Activated T-cell treated with anti-CD3 and anti-CD28 coated beads for 48 hours (primary cell): ENCODE measurements at places on chromosomes 2 and 18.

- no peak for DNase-seq
Measured at GRCh38 chr2:197035002-197035401, 108.5 kb upstream of the PGAP1 start.

- no peak for DNase-seq
Measured at GRCh38 chr18:21260621-21261020, 18.6 kb downstream of the GREB1L start.

DNA sequence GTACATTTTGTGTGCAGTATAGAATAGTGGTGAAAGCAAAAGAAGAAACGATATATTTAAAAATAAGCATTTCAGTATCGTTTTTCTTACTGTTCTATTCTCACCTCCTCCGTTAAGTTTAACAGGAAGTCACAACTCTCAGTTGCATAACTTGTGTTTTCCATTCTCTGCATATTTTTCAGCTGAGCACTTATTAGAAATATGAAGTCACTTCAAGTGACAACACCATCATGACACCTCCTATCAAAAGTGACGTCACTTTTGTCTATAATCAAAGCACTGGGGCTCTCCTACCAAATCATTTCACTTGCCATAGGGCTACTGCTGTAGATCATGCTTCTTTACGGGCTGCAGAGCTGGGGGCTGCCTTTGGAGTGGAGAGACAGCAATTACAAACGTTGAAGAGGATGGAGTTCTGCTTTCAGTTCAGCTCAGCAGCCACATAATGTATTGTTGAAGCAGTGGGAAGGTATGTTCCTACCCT, 36.3 kb downstream of the STAT4 start:
- peak; percentile 25 for DNase-seq

DNA sequence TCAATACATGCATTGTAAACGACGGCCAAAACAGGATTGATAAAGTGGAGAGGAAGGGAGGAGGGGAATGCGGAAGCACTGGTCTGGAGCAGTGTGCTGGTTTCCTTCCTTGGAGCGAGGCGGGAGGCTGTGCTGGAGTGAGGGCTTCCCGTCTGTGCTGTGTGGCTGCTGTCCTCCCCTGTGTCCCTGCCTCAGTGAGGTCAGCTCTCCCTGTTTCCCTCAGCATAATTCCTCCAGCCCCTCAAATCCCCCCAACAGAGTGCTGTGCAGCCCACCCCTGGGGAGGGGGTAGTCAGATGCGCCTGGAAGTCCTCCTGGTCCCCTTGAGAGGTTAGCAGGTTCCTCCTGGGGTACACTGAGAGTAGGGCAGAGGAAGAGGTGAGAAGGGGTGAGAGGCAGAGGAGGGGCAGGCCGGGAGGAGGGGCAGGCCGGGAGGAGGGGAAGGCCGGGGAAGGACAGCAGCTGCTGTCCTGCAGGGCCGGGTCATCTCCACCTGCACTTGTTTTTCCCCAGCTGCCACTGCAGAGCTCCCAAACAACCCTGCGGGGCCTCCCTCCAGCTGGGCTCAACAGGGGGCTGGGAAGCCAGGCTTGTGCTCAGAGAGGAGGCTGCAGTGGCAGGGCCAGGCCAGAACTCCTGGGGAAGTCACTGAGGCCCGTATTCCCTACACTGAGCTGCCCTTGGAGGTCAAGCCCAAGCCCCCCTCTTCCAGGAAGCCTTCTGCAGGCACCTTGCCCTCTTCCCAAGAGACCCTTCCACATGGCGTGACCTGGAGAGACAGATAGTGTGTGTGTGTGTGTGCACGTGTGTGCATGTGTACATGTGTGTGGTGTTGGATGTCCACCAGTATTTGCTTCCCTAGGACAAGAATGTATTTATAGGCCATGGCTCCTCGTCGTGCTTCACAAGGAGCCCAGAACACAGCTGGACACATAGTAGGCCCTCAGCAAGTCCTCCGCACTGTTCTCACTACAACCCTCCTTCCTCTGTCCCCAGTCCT, 13.2 kb upstream of the ATP6V1B1 start:
- DNase-seq, result no peak

DNA sequence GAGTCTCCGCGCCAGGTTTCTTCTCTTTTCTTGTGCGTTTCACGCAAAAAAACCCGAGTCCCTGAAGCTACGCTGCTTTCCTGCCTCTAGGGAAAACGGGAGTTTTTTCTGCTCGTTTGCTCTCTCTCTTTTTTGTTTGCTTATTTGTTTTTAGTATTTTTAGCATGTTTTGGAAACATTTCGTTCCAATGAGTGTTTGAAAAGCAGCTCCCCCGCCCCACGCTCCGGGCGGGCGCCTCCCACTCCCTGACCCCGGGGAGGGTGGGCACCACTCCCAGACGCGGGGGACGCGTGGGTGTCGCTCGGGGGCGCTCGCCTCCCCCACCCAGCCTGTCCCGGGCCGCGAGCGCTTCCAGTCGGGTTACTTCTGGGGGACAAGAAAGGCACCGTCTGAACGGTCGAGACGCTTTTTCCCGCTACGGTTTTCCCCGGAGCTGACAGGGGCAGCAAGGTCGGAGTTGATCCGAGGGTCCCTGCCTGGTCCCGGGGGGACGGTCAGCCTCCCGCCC, 446 bp upstream of the EFHD1 start:
- no peak for DNase-seq

- DNase-seq, result no peak
Measured at GRCh38 chr2:51511002-51511401, 479.1 kb upstream of the NRXN1 start.

- DNase-seq, result no peak
Measured at GRCh38 chr2:146874260-146874658, 970.6 kb upstream of the ACVR2A start.

GRCh38 chr2:118040891-118041290, 27.0 kb upstream of the CCDC93 start:
- DNase-seq, result no peak

GRCh38 chr2:98910349-98911125, 25.5 kb downstream of the CRACDL start:
- DNase-seq, result no peak

DNA sequence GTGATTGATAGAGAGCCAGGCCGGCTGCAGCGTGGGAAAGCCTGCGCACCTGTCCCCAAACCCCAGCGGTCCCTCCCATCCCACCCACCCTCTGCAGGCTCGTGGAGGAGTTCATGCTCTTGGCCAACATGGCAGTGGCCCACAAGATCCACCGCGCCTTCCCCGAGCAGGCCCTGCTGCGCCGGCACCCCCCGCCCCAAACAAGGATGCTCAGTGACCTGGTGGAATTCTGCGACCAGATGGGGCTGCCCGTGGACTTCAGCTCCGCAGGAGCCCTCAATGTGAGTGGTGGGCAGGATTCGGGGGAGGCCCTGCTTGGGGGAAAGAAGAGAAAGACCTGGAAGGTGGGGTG, 48.9 kb upstream of the ALPP start:
- DNase-seq, result no peak

DNA sequence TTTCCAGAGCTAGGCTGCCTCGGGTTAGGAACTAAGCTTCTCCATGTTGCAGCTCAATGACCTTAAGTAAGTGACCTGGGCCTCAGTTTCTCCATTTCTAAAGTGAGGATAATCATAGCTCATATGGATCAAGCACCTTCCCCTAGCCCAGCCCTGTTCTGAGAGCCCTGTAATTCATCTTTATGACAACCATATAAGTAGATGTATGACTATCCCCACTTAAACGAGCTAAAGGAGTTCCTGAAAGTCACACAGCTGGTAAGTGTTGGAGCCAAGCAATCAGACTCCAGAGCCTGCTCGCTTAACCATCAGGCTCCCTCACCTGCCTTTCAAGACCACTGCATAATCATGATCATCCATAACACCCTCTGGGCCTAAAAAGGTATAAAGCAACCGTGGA, 135.4 kb downstream of the SP3 start:
- no peak for DNase-seq

DNA sequence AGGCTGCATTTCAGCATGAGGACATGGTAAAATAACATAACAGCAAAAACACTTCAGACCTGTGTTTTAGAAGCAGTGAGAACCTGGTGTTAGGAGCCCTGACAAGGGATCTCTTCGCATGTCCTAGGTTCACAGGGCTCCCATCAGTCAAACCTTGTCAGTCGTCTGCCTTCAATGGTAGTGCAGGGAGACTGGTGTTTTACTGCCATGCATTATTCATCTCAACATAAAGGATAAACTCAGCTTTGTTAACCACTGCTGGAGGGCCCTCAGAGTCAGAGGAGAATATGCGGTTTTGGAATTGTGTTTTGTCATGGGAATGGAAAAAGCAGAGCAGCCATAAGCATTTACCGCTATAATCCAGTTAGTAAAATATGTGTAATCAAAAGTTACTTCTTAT, 275.9 kb upstream of the GCFC2 start:
- no peak for DNase-seq

DNA sequence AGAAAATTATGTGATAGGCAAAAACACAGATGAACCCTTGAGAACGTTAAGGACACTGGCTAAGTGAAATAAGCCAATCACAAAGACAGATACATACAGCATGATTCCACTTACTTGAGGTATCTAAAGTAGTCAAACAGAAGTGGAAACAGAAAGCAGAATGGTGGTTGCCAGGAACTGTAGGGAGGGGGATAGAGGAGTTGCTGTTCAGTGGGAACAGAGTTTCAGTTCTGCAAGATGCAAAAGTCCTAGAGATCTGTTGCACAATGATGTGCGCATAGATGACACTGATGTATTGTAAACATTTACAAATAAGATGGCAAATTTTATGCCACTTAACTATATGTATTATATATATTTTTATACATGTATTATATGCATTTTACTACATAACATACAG, 59.7 kb downstream of the POLE4 start:
- DNase-seq, result no peak

- DNase-seq, result no peak
Measured at GRCh38 chr2:172248785-172249187, 146.1 kb upstream of the DLX2 start.

DNA sequence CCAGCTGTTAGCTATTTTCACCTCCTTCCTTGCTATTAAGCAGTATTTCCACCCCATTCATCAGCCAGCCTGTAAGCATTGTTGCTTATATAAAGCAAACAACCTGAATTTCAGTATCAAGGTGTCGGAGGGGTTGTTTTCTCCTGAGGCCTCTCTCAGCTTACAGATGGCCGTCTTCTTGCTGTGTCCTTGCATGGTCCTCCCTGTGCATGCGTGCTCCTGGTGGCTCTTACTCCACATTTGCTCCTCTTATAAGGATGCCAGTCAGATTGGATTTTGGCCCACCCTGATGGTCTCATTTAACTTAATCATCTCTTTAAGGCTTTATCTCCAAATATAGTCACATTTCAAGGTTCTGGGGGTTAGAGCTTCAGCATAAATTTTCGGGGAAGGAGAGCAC, 2.6 kb downstream of the MAIP1 start:
- DNase-seq, result no peak
